ENCODE measurements at places on chromosomes 2 and 18.

- DNase-seq = no peak
Observed at GRCh38 chr2:218880102-218880858, at the start of gene WNT10A. WNT10A (plus strand) TSS chr2:218880852; CDS start chr2:218880996, 144 bp downstream.

DNA sequence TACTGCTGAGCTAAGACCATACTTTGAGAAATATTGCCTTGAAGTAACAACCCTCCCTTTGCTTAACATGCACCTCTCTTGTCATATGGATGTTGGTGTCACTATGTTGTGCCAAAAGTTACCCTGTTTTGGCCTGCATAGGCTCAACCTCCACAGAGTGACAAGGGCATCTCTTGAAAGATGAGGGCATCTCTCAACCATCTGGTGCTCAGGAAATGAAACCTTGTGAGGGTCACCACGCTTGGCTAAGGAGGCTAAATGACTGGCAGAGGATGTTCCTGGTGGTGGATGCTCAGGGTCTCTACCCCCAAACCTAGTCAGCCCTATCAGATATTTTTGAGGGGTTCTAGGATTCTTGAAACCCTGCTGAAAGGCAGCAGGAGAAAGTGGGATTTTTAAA, 2.3 kb downstream of the LHCGR start:
- no peak for DNase-seq

DNA sequence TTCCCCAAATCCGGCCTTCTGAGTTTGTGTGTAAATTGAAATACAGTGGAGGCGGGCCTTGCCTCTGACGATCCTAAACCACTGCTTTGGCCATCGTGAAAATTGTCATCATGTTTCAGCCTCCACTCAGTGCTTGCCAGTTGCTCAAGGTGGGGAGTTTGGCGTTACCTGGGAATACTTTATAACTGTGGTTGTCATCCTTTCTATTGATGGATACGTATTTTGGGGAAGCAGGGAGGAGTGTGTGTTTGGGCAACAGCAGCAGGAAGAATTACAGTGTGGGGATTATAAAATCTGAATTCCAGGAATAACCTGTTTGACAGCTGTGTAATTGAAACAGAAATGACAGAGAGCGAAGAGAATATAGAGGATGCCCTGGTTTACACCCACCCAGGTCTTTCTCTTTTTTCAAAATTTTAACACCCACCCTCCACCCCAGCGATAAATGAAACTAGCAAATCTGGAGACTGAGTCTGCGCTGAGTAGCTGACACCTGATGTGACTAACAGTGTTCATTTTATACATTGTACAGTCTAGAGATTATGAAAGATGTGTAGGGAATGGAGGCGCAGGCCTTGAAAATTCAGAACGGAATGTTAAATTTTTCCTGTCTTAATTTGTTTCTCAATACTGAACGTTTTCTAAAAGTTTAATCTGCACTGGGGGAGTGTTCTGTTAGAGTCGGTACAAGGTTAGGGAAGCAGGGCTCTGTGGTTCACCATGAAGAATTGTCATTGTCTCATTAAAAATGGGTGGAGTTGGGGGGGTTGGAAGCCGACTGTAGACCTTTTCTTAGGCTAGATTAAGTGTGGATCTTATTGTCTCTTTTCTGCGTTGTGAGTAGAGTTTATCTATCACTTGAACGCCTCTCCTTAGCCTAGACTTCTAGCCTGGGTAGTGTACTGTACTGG, 1.6 kb downstream of the MAP4K4 start:
- no peak for DNase-seq

GRCh38 chr18:8140841-8141501, 468.3 kb upstream of the RAB12 start:
- DNase-seq = no peak

DNA sequence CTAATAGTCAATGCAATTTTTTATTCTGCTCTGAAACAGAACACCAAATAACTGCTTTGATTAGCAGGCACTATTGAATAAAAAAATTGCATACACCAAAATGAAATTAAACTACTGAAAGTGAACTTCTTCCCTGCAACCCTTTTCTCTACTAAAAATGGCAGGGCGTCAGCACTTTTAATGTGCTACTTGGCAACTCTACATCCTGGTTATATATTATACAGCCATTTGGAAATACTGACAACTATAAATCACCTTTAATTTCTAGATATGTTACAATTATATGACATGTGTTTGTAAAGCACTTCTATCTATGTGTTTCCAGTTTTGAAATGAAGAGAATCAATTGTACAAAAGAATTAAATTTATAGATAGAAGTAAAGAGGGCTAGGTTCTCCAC, 9.9 kb downstream of the NDUFS1 start:
- no peak for DNase-seq

DNA sequence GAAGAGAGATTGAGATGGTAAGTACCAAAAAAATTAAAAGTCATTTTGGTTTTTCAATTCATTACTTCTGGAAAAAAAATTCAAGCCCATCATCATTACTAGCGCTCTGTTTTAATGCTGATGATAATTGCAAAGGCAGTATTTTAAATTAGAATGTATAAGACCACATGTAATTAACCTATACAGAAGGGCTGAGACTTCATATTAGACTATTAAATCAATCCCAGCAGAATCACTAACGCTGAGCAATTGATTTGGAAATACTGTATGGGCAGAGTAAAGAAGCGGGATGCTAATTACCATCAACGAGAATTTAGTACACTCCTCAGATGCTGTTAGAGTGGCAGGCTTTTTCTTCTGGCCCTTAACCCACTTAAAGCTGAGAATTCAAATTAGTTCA, 165.0 kb downstream of the SLC4A3 start:
- no peak for DNase-seq

DNA sequence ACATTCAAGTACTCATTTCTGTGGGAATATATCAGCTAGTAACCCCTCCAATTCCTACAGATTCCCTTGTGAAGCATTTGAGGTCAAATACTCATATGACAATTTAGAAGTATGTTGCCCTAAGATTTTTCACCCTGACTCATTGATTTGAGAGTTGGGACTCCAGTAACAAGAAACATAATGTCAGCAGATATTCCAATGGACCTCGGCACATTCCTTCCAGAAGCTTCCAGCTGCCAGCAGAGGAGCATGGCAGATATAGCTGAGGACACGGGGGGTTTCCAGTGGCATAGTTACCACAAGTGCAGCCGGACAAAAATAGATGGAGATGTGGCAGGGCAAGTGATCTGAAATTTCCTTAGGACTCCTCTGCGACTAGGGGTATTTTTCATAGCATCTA, 101.9 kb upstream of the ARHGAP28 start:
- DNase-seq = no peak

GRCh38 chr2:166125557-166125956, 2.3 kb downstream of the SCN1A start:
- DNase-seq = no peak

DNA sequence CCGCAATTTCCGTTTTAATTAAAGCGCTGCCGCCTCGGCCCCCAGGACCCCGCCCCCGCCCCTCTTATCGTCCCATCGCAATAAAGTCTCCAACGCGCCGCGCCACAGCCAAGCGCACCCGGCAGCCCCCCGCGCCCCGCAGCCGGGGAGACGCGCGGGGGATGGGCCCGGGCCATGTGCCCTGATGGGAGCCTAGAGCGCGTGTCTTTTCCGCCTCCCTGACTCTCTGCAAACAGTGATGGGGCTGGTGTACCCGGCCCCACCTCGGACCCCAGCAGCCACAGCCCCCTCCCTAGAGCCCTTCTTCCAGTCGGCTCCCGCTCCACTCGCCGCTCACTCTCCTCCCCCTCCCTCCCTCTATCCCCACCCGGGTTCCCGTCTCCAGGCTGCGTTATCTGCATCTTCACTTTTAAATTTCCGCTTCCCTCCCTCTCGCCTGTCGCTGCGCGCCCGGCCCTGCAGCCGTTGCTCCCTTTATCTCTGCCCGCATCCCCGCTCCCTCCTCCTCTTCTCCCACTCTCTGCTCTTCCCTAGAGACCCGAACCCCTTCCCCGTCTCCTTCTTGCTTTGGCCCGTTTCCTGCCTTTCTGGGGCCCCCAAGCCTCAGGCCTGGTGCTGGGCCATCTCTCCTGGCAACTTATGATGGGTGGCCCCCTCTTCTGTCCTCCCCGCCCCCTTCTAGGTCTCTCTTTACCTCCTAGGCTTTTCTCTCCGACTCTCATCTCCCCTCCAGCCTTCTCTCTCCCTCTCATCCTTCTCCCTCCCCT, 524 bp upstream of the FEV start:
- no peak for DNase-seq

DNA sequence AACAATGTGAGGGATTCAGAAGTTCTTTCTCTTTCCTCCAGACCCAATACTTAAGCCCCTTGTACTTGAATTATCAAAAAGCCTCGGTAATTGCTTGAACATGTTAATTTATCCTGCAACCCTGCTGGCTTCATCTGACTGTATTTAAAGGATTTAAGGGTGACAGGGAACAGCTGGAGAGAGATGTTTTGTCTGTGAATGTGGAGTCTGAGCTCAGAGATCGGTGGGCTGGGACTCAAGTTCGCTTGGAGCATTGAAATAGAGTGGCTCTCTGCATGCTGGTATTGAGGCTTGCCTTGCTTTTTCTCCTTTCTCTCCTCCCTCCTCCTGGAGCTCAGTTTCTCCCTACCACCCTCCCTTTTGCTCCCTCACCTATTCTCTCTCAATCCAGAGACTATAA, 73.6 kb downstream of the BOD1L2 start:
- no peak for DNase-seq

DNA sequence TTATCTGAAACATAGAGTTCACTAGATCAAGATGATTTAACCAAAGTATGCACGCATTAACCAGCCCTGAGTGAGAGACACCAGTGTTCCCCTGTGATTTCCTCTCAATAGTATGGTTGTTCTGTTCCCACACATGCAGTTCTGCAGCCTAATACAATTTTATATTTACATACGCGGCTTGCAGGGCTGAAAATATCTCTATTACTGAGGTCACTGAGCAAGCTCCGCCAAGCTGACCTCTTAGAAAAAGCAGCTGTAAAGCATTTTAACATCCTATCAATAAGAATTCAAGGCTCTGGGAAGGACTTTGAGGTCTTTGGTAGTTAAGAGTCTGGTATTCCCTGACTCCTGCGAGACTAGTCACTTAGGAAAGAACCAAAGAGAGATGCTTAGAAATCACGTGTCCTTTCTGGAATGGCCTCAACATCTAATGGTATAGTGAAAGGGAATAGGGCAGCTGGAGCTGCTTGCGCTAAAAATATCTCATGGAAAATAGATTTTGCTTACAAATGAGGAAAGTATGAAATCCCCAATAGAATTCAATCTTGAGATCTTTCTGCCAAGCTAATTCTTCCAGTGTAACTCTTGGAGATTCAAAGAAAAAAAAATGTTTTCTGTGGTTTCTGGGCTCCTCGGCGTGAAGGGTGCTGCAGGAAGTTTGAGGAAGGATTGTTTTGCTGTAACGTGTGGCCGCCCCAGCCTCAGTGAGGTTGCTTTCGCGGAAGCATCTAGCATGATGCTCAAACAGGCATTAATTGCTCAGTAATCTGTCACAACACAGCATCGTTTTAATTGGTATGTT, 59.2 kb downstream of the DOCK10 start:
- DNase-seq = no peak

GRCh38 chr2:223760838-223761502, 76.4 kb downstream of the AP1S3 start:
- no peak for DNase-seq

- DNase-seq = no peak
Observed at GRCh38 chr2:200592406-200593075, 6.7 kb downstream of the AOX1 start.

GRCh38 chr18:44533071-44533470, 147.6 kb upstream of the SETBP1 start:
- DNase-seq = no peak

GRCh38 chr18:23383494-23383893, 69.6 kb upstream of the RIOK3 start:
- DNase-seq = no peak

- DNase-seq = no peak
Observed at GRCh38 chr18:50492097-50492496, 67.8 kb upstream of the MAPK4 start.

DNA sequence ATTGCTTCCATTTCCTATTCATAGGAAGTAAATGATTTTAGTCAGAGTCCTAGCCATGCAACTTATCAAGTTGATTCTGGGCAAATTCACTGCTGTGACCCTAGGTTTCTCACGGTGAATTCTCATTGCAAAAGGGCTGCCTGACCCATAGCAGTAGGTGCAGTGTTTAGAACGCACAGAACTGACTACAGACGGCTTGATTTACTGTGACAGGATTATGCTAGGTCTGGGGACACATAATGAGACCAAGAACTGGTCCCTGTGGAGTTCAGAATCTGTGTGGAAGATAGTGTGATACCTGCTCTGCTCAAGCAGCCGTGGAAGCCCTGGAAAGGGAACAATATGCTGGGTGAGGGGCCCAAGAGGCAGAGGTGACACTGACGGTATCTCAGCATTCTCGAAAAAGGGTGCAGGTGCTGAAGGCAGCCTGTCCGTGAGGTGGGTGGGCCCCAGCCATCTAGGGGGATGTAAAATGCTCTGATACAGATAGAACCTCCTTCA, 46.4 kb downstream of the ABCG8 start:
- DNase-seq = no peak

- DNase-seq = no peak
Observed at GRCh38 chr2:9231291-9232165, 24.9 kb downstream of the ASAP2 start.

DNA sequence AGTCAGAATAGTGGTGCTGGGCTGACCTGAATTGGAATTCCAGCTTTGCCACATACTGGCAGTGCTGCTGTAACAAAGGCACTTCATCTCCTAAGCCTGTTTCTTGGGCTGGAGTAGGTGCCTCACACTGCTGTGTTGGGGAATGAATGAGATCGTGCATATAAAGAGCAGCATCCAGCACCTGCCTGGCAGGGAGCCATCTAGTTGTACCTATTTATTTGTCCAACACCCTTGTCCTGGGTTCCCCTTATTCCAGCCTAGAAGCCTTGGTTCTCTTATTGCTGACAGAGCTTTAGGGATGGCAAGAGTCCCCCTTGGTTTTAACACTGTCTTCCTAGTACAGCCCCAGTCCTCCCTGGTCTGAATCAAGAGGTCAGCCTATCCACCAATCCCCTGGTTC, 275.3 kb upstream of the RAB12 start:
- no peak for DNase-seq

DNA sequence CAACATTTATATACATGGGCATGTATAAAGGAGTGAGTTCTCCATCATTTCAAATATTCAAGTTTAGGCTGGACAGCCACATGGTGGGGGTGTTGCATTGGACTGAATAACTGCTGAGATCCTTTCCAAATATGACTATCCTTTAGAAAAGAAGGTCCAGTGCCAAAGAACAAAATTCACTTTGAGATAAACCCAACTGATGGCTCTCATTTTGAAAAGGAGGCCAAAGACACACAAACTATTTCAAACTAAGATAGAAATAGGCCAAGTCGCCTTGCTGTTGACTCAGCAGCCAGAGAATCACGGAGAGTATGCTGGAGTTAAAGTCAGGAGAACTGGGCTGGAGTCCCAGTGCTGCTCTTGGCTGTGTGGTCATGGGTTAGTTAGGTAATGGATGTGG, 204.5 kb upstream of the LRATD1 start:
- DNase-seq = no peak

- DNase-seq = no peak
Observed at GRCh38 chr18:457140-457519, 43.4 kb downstream of the COLEC12 start.

DNA sequence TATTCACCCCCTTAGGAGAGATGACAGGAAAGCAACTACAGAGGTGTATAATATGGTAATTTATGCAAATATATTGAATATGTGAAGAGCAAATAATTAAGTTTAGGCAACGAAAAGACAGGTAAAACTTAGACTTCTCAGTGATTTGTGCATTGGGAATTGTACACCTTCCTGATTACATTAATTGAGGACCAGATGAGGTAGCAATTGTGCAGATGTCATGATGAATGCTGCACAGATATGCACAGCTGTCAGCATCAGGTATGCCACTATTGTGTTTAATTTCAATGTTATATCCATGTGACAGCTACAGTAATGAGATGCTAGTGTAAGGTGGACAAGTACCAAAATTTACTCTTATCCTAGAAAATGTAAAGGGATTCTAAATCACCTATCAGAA, 267.2 kb upstream of the FSIP2 start:
- no peak for DNase-seq

All from stimulated activated CD8-positive, alpha-beta memory T cell treated with anti-CD3 and anti-CD28 coated beads, Interleukin-15, amount 100 ng/mL, for 24 hours (primary cell).